Bronchial smooth muscle cell (primary cell): ENCODE measurements at places on chromosomes 7 and 10. TPM values are rescaled to one million over a fixed set of nuclear protein-coding genes. Genes with fewer than 3 reads are reported as not detected.

Gene CFTR
- total RNA-seq, result not detected in 2 replicates

Gene DGKI
- 1.9 and 2.5 TPM in 2 replicates for total RNA-seq

Gene ABCF2
- total RNA-seq, result 31.0 and 42.7 TPM in 2 replicates

Gene CALML5
- 0.17 TPM in 1 of 2 replicates, not detected in the other for total RNA-seq

Gene PPP1R9A
- total RNA-seq, result 0.16 and 0.60 TPM in 2 replicates

Gene GNGT1
- total RNA-seq, result not detected in 2 replicates

Gene HABP2
- total RNA-seq, result not detected in 2 replicates

Gene LRRTM3
- total RNA-seq, result not detected in 2 replicates

Gene PPIA
- total RNA-seq, result 773 and 1,099 TPM in 2 replicates

Gene EBLN1
- not detected in 2 replicates for total RNA-seq

Gene FAM237B
- not detected in 2 replicates for total RNA-seq

Gene SUGCT
- total RNA-seq, result 18.8 and 21.0 TPM in 2 replicates

Gene ABCA13
- total RNA-seq, result 2.7 and 3.0 TPM in 2 replicates

Gene AKR1B15
- total RNA-seq, result not detected in 2 replicates
